ENCODE measurements at places on chromosomes 16 and 17.

DNA sequence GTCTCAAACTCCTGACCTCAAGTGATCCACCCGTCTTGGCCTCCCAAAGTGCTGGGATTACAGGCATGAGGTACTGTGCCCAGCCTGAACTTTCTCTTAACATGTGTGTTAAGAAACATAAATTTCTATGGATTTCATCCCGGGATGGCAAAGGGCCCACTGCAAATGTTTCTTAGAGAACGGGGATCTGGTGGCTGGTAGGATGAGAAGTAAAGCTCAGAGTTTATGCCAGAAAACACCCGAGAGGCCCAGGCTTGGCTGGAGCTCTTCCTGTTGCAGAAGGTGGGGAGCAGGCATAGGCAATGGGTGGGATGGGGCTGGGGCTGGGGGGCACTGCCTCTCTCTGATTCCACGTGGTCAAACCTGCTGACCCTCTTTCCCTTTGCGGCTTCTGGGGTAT, 5.6 kb upstream of the CARHSP1 start:
- DNase-seq = no peak

- no peak for DNase-seq
Observed at GRCh38 chr17:46983782-46984181, 4.7 kb upstream of the RPRML start.

DNA sequence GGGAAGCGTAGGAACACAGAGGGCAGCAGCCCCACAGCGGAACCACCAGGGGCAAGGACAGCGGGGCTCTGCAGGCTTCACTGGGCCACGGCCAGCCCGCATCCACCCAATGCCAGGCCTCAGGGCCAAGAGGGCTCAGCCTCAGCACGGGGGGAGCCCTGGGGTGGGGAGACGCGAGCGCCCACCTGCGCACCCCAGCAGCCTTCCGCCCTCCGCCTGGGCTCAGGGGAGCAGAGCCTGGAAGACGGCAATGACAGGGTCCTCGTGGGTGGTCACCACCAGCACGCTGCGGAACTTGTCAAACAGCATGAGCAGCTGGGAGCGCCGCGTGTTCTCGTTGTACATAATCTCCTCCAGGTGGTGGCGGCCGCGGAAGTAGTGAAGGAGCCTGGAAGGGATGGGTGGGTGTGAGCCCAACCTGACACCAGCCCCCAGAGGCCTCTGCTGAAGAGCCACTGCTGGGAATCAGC, 8.5 kb downstream of the MPG start:
- DNase-seq = no peak

GRCh38 chr17:32692179-32692578, 184.7 kb downstream of the MYO1D start:
- no peak for DNase-seq

GRCh38 chr17:44280392-44280937, 12.5 kb upstream of the SLC4A1 start:
- DNase-seq = no peak
